AG04449 (cell line): ENCODE measurements at places on chromosomes 1 and 21.
A peak's percentile ranks its signal among the peaks of the same experiment; 100 is the strongest.

GRCh38 chr1:63200676-63201075 is 121.7 kb upstream of the FOXD3 start:
- no peak for DNase-seq

- DNase-seq, result no peak
Observed at GRCh38 chr1:77888081-77888780, at the start of gene NEXN. TSS of gene NEXN (plus strand) at chr1:77888624. CDS start at chr1:77916107, 27,483 bp downstream.

GRCh38 chr1:233707153-233707879 is 93.4 kb downstream of the KCNK1 start:
- no peak for DNase-seq

DNA sequence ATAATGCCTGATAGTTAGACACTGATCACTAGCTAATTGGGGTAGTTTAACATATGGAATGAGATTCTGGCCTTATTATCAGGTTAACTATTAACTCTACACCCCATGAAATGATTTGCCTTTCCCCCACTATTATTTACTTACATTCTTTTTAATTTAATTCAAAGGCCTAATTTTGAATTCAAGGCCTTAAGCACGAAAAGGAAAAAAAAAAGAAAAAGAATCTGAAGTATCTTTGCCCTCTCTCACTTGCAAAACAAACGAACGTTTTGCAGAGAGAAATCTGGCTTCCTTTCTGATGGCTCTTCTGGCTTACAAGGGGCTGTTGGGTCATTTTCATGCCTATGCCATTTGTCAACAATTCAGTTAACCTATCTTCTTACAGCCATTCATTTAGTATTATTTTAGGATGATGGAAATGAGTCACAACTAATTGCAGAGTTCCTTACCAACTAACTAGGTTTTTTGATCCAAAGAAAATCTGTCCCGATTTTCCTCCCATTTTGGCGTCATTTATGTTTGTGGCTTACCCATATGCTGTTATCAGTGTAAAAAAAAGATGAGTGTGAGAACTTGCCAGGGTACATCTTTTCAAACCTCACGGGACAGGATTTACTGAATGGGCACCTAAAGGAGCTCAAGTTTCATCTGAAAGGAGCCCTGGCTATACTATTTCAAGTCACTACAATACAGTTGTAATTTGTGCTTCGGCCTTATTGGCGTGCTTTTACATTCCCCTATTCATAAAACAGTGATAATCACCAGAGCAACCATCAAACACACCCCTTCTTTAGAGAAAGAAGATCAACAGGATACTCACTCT is 1.9 kb upstream of the ERRFI1 start:
- peak; percentile 80 for DNase-seq

DNA sequence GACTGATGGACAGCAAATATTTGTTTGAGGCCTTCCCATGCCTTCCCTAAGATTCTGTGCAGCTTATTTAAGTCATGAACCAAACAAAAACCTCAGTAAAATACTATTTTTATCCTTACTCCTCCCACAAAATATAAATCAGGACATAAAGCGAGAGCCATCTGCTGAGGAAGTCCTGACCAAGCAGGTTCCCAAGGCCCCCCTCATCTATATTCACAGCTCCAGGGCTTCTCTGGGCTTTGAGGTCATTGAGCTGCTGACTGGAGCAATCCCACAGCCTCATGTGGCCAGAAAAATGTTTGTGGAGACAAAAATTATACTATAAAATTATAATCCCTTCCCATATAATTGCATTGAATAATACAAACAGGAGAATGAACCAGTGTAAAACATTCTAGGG is 846.2 kb downstream of the ADGRL2 start:
- no peak for DNase-seq

DNA sequence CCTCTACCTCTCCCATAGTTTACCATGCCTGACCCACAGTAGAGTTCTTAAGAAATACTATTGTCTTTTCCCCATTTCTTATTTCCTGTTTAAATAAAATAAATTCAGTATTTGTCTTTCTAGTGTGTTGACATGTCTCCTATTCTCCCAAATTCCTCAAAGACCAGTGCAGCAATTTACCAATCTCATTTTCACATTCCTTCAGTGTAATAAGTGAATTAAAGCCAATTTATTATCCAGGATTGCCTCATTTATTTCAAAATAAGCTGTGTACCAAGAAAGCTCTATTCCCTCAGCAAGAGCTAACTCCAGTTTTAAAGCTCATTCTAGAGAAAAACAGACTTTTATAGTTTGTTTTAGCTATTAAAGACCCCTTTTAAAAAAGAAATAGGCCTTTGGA is 49.9 kb downstream of the DISC1 start:
- no peak for DNase-seq

- DNase-seq, result no peak
Observed at GRCh38 chr1:61433646-61434045, 291.3 kb downstream of the TM2D1 start.

- no peak for DNase-seq
Observed at GRCh38 chr21:45259206-45259840, 28.4 kb downstream of the POFUT2 start.

- no peak for DNase-seq
Observed at GRCh38 chr1:180267211-180267561, 37.1 kb downstream of the LHX4 start.
